ENCODE measurements at places on chromosomes 11 and 22.

DNA sequence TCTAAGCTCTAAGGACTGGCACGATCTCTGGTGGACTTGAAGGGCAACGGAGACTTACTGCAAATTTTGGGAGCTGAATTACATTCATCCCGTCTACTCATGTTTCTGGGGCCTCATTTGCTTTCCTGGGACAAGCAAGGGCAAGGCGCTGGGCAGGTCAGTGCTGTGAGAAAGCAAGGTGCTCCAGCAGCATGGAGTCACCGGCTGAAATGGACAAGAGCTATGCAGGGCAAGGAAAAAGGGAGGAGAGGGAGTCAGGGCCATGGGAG, 25.6 kb downstream of the FLI1 start:
- DNase-seq, result no peak

- DNase-seq, result no peak
Observed at GRCh38 chr11:47305734-47306483, 36.0 kb downstream of the MADD start.

GRCh38 chr22:23264610-23265367, 84.5 kb downstream of the BCR start:
- DNase-seq, result no peak

DNA sequence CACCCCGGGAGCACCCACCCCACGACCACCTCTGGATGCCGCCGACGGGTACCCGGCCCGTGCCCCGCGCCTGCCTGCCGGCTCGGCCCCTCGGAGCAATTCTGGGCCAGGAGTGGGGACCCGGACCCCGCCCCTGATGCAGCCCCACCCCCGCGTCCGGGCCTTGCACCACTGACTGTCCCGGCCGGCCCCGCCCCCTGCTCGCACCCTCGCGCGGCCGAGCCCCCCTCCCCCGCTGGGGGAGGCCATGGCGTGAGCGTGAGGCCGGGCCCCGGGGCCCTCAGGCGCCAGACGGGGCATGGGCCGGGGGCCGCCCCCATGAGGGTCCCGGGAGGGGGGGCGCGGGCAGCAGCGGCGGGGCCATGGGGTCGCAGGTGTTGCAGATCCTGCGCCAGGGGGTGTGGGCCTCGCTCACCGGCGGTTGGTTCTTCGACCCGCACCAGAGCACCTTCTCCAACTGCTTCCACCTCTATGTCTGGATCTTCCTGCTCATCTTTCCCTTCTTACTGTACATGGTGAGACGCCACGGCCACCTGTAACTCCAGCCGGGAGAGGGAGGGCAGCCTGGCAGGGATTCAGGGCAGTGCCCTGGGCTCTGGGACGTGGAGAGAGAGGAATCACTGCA, 486 bp downstream of the PCNX3 start:
- DNase-seq, result no peak

DNA sequence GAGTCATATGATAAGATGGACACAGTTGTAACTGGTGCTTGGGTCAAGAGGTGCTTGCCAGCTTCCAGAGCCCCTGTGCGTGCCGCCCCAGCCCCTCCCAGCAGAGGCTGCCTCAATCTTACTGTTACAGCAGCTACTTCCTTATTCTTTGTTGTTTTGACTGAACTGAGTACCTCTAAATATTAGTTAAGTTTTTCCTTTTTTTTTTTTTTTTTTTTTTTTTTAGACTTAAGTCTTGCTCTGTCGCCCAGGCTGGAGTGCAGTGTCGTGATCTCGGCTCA, 8.8 kb downstream of the ZBED4 start:
- DNase-seq, result no peak

GRCh38 chr11:125348674-125349309, 147.3 kb downstream of the FEZ1 start:
- peak; percentile 10 for DNase-seq

- no peak for DNase-seq
Observed at GRCh38 chr11:108836541-108836940, 171.7 kb downstream of the DDX10 start.

DNA sequence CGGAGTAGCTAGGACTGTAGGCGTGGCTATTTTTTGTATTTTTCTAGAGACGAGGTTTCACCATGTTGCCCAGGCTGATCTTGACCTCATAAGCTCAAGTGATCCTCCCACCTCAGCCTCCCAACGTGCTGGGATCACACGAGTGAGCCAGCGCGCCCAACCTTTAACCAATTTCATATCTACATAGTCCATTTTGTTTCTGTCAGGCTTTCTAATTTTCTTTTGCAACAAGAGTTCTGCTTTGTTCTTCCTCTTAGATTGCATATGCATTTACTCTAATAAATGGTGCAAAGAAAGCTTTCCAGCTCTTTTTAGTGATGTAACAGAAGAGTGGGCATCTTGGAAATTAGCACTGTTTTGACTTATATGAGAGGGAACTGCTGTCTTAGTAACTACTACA, 13.3 kb downstream of the RTN3 start:
- no peak for DNase-seq

- DNase-seq, result no peak
Observed at GRCh38 chr22:23075050-23075449, 4.7 kb downstream of the GNAZ start.

GRCh38 chr11:44133335-44133946, 38.0 kb downstream of the EXT2 start:
- no peak for DNase-seq

DNA sequence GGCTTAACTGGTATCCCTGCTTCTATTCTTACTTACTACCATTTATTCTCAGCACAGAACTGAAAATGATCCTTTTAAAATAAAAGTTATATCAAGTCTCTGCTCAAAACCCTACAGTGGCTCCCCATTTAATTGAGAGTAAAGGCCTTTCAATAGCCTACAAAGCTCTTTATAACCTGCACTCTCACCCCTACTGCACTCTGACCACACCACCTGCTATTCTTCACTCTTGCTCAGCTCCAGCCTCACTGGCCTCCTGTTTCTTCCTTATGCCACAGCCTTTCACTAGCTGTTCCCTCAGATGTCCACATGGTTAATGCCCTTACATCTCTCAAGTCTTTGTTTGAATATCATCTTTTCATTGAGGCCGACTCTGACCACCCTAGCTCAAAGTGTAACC, 40.9 kb upstream of the PPP2R1B start:
- no peak for DNase-seq

Data from stimulated activated CD8-positive, alpha-beta memory T cell treated with anti-CD3 and anti-CD28 coated beads, Interleukin-15, amount 100 ng/mL, for 24 hours (primary cell).